ENCODE measurements at places on chromosomes 3 and 15.

GRCh38 chr15:76006136-76006778, 6.0 kb downstream of the NRG4 start:
- DNase-seq, result no peak

- DNase-seq, result no peak
These were observed 1.1 kb upstream of the PLXND1 start for GRCh38 chr3:129607391-129608068.

GRCh38 chr3:190266913-190267290, 55.3 kb downstream of the CLDN1 start:
- DNase-seq, result no peak

DNA sequence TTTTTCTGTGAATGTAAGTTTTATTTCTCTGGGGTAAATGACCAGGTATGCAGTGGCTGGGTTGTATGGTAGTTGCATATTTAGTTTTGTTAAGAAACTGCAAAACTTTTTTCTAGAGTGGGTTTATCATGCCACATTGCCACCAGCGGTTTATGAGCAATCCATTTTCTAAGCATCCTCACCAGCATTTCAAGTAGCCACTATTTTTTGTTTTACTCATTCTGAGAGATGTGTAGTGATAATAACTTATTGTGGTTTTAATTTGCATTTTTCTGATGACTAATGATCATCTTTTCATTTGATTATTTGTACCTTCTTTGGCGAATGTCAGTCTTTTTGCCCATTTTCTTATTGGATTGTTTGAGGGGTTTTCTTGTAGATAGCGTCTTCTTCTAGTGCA, 56.2 kb downstream of the SPRED1 start:
- DNase-seq, result no peak

GRCh38 chr3:71568207-71568606, 15.3 kb downstream of the FOXP1 start:
- DNase-seq, result no peak

GRCh38 chr3:49199239-49199899, 28.0 kb downstream of the KLHDC8B start:
- no peak for DNase-seq

DNA sequence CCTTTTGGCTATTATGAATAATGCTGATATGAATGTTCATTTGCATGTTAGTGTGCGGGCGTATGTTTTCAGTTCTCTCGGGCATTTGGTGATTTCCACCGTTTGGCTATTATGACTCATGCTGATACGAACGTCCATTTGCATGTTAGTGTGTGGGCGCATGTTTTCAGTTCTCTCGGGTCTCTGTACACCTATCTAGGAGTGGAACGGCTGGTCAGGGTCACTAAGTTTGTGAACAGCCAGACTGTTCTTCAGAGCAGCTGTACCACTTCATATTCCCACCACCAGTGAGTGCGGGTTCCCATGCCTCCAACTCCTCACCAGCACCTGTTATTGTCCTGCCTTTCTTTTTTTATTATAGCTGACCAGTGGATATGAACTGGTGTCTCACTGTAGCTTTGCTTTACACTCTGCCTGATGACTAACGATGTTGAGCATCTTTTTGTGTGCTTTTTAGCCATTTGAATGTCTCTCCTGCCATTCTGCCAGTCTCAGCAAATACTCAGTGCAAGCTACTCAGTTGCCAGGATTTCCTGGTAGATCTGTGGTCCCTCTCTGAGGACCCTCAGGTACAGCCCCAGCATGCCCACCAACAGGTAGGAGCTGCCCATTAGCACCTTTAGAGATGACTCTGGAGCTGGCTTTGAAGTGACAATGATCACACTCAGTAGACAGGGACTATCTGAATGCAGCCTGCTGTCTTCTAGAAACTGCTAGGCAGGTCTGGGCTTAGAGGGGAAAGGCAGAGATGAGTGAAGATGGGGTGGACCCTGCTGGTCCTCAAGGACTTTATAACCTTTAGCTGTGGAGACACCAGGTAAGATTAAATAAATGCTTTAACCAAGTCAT, 141.1 kb downstream of the XXYLT1 start:
- DNase-seq, result no peak

DNA sequence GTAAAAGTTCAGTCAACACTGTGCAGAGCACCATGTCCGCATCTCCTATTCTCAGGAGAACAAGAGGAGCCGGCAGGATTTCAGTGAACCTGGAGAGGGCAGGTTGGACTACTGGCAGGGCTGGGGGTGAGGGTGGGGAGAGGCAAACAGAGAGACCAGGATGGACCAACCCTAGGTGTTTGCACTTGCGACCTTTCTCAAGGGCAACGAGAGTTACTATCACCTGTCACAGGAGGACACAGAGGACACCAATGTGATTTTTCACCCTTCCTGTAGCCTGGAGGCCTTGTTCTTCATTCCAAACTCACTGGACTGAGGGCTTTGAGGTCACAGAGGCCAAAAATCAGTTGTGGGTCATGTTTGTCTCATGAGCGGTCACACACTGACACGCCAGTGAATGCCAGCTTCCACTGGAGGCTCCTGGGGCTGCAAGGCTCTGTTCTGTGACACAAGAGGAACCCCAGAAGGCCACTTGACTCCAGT, 89.5 kb downstream of the CPN2 start:
- no peak for DNase-seq

DNA sequence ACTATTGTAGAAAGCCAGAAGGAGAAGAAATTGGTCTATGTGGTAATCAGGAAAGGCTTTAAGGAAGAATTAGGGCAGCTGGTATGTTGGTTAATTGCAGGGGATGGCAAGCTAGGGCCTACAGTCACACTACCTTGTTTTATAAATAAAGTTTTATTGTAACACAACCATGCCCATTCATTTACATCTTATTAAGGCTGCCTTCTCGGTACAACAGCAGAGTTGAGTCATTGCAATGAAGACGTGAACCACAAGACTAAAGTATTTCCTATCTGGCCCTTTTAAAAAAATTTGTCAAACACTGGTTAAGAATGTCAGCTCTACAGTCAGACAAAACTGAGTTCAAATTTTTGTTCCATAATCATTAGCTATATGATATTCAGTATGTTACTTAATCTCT, 8.3 kb downstream of the SERPINI1 start:
- no peak for DNase-seq

GRCh38 chr3:8325306-8325705, 176.3 kb upstream of the LMCD1 start:
- no peak for DNase-seq

GRCh38 chr15:29062626-29063025, 176.9 kb downstream of the APBA2 start:
- DNase-seq, result no peak

DNA sequence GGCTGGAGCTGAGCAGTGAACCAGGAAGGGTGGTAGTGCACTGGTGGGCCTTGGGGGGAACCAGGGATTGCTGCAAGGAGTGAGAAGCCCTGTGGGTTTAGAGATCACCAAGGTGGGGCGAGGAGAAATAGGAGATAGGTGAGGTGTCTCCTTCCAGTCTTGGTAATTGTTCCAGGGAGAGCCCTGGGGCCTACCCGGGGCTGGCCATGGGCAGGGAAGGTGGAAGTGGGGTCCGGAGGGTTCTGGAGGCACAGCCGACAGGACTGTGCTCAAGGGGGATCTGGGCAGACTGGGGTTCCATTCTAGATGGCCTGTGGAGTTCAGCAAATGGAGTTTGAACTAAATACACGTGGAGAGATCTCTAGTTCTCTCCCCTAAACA, 4.5 kb downstream of the CHST13 start:
- no peak for DNase-seq

GRCh38 chr3:14478956-14479550, 61.1 kb downstream of the GRIP2 start:
- no peak for DNase-seq

DNA sequence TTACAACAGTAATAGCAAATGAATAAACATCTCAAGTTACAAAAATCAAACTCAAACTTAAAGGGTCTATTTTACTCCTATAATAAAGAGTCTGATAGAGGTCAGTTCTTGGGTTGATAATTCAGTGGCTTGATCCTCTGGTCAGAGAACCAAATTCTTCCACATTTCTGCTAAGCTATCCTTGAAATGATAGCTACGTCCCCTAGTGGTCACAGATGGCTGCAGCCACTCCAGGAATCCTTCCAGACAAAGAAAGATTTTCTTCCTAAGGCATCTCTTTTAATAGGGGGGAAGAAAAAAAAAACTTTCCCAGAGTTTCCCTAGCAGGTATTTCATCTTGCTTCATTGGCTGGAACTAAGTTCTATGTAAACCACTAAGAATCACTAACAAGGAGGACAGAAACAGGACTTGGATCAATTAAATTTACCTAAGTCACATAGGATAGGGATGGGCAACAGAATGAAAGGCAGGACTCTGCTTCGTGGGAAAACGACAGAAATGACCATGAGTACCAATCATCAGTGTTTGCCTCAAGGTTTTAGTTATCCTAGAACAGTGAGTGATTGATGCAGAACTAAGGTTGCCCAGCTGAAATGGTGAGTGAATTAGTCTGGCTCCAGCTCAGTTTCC, 160.7 kb downstream of the STAC start:
- DNase-seq, result no peak

DNA sequence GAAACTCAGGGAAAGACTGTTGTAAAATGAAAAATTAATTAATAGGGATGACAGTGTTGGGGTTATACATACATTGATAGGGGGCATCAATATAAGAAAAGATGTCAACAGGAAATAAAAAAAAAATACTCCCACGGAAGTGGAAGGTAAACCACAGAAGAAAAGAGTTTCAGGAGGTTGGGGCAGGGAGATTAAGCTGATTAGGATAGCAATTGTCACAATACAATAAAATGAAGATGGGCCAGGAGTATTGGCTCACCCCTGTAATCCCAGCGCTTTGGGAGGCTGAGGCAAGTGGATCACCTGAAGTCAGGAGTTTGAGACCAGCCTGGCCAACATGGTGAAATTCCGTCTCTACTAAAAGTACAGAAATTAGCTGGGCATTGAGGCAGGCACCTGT, 536.1 kb downstream of the AGBL1 start:
- DNase-seq, result no peak

DNA sequence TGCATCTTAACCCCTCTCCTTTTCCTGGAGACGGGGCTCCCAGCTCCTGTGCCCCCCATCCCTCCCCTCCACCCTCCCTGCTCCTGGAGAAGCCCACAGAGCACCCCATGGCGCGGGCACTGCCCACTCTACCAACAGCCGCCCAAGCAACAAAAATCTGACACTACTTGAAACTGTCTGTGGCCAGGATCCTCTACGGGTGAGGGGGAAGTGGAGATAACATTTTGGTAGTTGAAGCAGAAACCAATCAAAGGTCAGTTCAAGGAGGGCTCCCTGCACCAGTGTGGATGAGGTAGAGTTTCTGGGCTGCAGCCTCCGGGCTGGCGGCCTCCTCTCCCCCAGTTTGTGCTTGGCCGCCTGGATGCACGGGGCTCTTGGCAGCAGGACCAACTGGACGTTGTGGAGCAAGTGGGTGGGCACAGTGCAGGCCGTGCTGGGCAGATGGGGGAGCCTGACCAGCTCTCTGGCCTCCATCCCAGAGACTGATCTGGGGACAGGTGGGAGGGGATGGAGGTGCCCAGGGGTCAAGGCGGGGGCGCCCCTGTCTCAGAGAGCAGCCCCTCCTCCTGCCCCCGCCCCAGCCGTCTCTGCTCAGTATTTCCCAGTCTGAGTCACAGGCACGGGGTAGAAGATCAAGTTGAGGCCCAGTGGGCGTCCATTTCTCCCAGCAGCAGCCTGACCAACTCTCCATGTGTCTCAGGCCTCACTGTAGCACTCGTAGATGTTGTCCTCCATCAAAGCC, 12.8 kb downstream of the H1-8 start:
- no peak for DNase-seq

DNA sequence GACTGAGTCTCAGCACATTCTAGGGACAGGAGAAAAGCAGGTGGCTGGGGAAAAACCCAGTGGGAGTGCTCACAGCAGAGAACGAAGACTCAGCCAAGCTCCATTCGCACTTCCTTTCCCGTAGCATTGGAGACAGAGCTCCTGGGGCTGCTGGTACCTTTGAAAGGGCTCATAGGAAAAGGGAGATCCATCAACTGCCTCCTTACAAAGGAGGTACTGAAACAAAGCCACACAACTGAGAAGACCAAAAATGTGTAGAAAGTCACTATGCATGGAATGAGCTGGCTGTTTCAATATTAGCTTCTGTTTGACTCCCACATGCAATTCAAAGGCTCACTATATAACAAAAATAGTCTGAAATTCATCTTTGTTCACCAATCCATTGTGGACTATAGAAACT, 16.9 kb downstream of the STIMATE start:
- DNase-seq, result no peak

DNA sequence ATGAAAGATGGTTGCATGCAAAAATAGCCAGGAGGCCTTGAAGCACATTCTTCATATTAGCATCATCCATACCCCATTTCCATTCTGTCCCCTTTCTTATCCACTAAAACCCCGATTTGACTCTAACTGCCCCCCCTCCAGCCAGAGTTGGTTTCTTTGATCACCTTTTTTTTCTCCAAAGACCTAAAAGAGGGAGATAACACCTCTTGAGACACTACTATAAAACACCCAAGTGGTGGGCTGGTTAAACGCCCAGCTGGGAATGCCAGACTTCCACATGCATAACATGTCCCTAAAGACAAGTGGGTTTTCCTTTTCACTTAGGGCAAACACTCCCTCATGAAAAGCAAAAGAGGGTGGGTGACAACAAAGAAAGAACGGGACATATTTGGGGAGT, 133.9 kb upstream of the WNT5A start:
- no peak for DNase-seq

DNA sequence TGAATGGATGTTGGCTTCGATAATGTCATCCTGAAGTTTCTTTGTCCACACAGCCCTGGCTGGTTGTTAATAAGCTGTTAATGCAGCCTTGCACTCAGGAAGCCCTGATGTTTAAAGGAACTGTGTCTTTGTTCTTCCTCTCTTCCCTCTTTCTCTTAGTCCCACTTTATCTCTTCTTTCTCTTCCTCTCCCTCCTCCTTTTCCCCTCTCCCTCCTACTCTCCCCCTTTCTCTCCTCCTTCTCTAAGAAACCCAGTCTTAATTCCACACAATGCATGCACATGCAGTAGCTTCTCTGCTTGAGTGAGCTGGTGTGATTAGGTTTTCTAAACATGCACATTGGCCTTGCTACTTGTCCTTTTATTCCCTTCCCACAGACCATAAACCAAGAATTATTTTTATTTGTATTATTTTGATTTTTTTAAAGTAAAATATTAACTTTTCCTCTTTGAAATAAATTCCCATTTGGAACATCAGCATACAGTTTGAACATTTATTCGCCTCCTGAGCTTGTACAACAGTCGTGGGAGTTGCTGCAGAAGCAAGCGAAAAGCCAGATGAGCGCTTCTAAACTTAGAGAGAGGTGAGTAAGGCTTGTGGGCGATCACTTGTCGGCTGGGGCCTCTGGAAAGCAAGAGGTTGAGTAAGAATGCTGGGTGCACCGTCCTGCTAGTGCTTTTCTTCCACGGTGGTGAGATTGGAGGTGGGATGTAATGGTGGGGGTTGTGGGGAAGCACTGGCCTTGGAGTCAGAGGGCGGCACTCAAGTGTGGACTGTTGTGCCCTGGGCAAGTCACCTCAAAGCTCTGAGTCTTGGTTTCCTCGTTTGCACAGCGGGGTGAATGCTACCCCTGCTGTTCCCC, 7.2 kb downstream of the GHRL start:
- DNase-seq, result no peak

- DNase-seq, result no peak
These were observed 170.9 kb downstream of the NR2F2 start for GRCh38 chr15:96501362-96501761.
